ENCODE measurements at places on chromosomes 13 and 19.

GRCh38 chr13:84847107-84847506, 952.1 kb downstream of the SLITRK6 start:
- DNase-seq = no peak

DNA sequence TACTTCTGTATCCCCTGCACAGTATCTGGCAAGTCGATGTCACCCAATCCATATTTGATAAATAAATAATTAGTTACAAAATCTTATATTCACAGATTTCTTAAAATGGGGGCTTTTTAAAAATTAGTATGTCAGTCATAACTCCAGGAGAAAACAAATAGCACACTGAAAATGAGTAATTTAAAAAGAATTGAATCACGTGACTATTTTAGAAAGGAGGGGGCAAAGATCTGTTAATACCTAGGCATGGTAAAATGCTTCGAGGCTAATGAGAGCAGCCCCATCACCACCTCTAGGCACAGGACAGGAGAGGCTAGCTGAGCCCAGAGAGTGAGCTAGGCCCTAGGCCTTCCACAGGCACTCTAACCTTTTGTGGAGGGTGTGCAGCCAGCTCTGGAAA, 94.7 kb downstream of the FREM2 start:
- no peak for DNase-seq

DNA sequence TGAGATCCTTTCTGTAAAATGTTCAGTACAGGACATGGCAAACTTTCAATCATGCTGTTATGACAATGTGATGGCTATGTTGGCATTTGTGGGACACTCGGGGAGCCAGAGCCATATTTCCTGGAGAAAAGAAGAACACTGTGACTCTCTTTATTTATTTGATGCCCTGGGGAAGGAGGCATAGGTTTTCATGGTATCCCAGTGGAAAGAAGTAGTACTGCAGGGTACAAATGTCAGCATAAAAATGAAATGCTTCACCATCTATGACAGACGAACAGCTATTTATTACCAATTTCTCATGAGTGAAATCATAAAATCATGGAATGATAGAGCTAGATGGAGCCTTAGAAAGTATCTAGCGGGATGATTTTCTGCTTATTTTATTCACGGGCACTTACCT, 217.1 kb downstream of the COL4A1 start:
- DNase-seq = no peak

GRCh38 chr19:4327252-4327876, 11.3 kb downstream of the STAP2 start:
- DNase-seq = peak; percentile 38

DNA sequence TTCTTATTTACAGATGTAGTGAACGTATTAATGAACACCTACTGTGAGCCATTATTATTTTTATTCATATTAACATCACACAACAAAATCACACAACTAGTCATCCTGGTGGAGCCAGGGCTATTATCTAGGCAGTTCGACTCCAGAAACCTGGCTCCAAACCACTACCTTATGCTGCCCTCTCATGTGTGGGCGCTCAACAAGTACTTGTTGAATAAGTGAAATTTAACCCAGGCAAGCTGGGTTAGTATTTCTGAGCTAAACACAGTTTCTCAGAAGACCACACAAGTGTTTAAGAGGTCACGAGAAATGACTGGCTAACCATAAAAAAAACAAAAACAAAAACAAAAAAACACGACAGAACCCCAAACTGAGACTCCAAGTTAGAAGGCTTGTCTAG, 33.6 kb downstream of the MZT1 start:
- no peak for DNase-seq

- DNase-seq = no peak
Measured at GRCh38 chr13:75324413-75324940, 157.5 kb downstream of the TBC1D4 start.

GRCh38 chr13:114099191-114099590, 33.2 kb downstream of the RASA3 start:
- DNase-seq = no peak

- no peak for DNase-seq
Measured at GRCh38 chr13:99280166-99280565, 22.0 kb upstream of the GPR18 start.

- DNase-seq = peak; percentile 61
Measured at GRCh38 chr19:43780706-43781525, at the start of gene KCNN4. KCNN4 (minus strand) TSS chr19:43780973; CDS start chr19:43780861, 112 bp downstream.

DNA sequence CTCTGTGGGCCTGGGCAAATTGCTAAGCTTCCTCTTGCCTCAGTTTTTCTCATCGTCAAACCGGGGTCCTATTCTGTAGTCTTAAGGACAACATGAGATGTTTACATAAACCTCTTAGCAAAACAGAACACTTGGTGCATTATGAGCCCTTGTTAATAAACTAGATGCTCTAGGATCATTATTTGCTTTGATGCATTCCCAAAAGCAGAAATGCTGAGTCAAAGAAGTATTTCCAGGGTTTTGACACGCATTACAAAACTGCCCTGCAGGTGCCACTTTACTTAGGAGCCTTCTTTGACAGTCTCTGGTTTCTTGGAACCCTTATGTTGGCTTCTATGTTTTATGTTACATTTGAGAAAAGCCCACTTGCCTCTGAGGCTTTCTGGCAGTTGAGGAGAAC, 12.1 kb downstream of the AKAP11 start:
- DNase-seq = no peak

- no peak for DNase-seq
Measured at GRCh38 chr19:7500811-7501450, 12.1 kb upstream of the PEX11G start.

- peak; percentile 7 for DNase-seq
Measured at GRCh38 chr13:32783067-32783466, 196.8 kb downstream of the PDS5B start.

GRCh38 chr19:17337675-17338432, 501 bp downstream of the GTPBP3 start:
- DNase-seq = no peak

- DNase-seq = no peak
Measured at GRCh38 chr13:33545492-33545891, 259.9 kb upstream of the STARD13 start.

Measured in HFF-Myc (cell line).